H7 (cell line): ENCODE measurements at places on chromosomes 3 and 15. TPM values are rescaled to one million over a fixed set of nuclear protein-coding genes. Genes with fewer than 3 reads are reported as not detected.
A peak's percentile ranks its signal among the peaks of the same experiment; 100 is the strongest.

DNA sequence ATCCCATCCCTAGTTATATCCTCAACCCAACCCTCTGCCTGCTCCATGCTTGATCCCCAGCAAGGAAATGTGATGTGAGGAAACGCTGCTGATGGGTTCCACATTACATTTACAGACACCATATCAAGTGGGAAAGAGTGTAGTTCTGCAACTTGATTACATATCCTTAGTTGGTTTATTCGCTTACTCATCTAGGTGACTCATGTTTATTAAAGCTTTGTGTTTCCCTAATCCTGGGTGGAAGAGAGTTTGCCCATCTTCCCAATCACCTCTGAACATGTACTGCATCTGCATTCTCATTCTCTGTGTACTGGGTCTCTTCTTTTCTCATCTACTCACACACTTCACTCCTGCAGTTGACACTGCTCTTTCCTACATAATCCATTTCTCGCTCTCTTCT, 91.7 kb upstream of the PDZRN3 start:
- no peak for DNase-seq

GRCh38 chr3:16548721-16549120, 35.2 kb upstream of the RFTN1 start:
- no peak for DNase-seq

DNA sequence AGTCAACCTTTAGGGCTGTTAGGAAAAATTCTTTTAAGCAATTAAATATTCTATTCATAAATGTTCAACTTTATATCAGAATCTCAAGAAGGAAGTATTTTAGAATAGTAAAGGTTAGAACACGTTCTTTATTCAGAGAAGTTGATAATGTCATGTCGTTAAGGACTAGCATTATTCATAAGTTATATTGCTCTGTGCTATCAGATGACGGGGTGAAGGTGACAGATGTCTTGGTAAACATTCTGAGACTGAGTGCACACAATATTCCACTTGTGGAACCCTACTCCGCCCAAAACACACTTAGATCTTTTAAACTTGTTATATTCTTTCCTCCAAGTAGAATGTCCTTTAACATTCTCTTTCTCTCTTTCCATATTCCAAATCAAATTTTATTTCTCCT, 7.9 kb downstream of the AP4E1 start:
- no peak for DNase-seq

DNA sequence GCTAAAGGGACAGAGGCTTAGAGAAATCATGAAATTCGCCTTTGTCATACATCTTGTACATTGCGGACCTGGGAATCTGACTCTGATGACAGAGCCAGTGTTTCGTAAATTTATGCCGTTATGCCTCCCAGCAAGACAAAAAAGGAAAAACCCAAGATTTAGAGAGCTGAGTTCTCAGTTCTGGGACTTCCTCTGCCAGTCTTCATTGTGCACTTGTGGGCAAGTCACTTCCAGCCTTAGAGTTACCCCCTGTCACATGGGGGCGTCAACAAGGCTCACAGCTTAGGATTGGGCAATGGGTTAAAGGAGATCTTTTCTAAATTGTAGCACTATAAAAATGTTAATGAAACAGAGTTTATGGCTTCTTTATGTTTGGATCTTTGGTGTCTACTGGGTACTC, 41.9 kb upstream of the MITF start:
- no peak for DNase-seq

GRCh38 chr3:72043204-72044133, 258.5 kb upstream of the PROK2 start:
- DNase-seq, result no peak

DNA sequence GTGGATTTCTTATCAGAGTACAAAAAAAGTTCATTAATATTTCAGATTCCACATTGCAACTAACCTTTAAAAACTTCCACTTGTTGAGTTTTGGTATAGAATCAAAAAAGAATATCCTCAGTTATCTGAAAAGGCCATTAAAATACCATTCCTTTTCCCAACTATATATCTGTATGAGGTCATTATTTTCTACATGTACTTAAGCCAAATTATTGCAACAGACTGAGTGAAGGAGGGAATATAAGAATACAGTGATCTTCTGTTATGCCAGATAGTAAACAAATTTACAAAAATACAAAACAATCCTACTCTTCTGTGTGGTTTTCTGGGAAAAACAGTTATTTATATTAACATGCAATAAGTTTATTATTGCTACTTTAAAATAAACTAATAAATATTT, 5.7 kb upstream of the GANC start:
- no peak for DNase-seq

GRCh38 chr3:78314327-78314726, 1274.4 kb downstream of the ROBO2 start:
- no peak for DNase-seq

DNA sequence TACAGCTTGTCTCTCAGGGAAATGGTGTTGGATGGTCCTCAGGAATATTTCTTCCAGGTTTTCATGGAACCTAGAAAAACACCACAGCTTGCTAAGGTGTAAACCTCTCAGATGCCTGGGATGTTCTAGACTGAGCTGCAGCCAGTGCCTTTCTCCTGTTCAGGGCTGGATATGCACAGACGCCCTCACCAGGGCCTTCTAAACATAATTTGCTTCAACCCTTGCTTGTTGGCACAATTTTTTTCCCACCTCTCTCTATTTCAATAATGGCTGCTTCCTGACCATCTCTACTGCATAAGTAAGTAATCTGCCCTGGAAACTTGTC, 28.2 kb downstream of the SIAH2 start:
- DNase-seq, result no peak

- no peak for DNase-seq
These were observed 255.4 kb upstream of the UBE2E1 start for GRCh38 chr3:23550402-23550801.

DNA sequence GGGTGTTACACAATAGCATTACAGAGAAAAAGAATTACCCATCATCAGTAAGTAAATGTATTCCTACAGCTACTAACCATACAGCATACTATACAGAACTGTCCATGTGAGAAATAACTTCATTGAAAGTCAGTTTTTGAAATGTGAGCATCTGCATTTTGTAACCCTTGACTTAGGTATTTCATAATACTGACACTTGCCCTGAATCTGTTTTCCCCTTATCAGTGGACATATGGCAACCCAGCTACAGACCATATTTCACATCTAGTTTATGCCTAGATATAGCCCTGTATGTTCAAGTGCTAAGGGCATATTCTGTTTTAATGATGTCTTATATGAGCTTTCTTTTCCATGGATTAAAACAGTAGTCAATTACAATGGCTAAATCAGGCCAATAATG, 297.6 kb downstream of the TBC1D5 start:
- no peak for DNase-seq

DNA sequence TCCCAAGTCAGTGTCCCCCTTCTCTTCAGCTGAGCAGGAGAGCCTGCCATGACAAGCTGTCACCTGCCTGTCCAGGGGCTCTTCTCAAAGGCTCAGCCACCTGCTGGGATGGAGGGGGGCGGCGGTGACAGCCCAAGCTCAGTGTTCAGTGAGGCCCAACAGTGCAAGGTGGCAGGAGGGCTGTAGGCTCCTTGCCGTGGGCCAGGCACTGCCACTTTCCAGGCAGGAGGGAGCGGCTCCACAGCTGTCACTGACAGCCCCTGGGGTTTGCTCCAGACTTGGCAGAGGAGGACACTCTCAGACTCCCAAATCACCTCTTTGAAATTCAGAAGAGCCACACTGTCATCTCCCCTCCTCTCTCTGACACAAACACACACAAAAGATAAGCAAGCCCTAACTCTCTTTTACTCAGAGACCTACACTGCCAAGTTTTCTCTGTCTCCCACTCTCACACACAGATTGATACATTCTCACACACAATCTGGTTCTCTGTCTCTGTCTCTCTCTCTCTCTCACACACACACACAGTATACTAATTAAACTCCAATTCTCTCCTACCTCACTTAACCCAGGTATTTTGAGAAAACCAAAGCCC, 443.3 kb downstream of the EPHB1 start:
- no peak for DNase-seq

GRCh38 chr3:89113893-89114840, 6.7 kb downstream of the EPHA3 start:
- peak; percentile 72 for DNase-seq

DNA sequence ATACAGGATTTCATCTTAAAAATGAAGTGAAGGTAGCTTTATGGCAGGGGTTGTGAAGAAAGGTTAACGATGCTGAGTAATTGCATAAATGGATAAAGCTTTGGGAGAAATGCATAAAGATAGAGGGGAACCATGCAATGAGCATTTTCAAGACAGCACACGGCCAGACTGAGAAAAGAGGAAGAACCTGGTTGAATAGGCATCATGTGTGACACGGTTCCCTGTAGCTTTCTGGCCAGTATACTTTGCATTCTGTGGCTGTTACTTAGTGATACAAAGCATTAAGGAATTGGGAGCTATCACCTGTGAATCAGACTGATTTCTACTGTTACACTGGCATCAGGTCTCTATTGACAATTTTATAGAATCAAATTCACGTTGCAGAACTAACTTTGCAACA, 33.3 kb downstream of the NR2C2 start:
- DNase-seq, result no peak

- DNase-seq, result peak; percentile 25
These were observed 67.1 kb downstream of the ATP8B4 start for GRCh38 chr15:50051811-50052419.

DNA sequence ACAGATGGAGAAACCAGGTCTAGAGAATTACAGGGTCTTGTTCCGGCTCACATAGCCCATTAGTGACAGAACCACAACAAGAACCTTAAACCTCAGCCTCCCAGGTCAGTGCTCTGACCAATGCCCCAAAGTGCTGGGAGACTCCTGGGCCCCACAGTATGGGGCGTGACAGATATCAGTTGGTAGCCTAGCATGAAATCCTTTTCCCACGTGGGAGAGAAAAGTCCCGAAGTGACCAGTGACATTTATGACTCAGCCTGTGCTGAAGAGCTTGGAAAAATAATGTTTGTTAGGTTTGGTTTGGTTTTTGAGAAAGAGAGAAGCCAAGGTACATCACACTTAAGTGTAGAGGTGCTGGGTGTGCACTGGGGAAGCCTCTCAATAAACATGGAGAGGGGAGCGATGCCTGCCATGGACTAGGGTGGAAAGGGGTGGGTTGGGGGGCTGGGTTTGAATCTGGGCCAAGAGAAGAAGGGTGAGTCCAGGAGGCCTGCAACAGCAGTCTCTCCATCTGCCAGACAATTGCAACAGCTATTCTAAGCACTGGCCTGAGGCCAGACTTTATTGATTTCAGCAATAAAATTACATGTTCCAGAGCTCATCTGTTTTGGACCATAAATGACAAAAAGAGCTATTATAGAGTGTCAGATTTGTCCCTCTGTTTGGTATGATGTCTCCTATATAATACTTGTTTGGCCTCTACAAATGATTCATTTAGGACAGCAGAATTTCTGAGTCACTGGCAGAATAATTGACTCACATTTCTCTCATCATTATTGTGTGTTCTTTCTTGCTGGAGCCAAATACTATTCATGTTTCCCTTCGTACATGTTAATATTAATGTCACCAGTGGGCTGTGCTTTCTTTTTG, 43.4 kb downstream of the C2CD4A start:
- no peak for DNase-seq

DNA sequence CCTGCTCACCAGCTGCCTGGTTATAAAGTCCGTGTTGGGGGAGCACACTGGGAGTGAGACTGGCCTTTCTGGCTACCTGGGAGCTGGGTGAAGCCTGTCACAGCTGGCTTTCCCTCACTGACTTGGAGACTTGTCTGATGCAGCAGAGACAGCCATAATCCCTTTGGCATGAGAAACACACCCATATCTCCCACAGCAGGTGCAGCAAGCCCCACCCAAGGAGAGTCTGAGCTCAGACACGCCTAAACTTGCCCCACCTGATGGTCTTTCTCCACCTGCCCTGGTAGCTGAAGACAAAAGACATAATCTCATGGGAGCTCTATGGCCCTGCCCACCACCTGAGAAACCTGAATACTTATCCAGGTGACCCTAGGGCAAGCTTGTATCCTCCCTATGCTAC, 54.8 kb downstream of the NMD3 start:
- no peak for DNase-seq

GRCh38 chr3:63333815-63334214, 55.7 kb downstream of the SYNPR start:
- no peak for DNase-seq

DNA sequence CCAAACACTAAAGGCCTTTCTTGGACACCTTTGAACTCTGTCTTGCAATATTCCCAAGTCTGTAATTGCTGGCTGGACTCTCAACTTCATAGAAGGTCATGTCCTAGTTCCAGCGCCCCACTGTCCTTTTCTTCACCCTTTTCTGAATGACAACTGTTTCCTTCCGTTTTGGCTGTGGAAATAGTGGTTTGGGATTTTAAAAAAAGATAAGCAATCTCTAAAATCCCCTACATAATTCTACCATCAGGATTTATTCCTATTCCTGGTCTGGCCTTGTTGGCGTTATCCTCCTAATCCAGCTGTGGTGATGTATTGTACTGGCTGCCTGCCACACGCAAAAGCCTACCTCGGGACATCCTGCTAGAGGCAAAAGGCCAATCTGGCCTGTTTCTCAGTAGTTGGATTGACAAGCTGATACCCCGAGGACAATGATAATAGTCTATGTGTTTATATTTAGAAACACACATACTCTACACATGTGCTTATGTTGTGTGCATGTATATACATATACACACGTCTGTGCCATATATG, 440.3 kb upstream of the DPH6 start:
- DNase-seq, result no peak

Gene DCUN1D1
- 22.0 and 31.0 TPM in 2 replicates for total RNA-seq

Gene CCR1
- not detected in 2 replicates for total RNA-seq

Gene PTH1R
- total RNA-seq, result 32.3 and 35.2 TPM in 2 replicates

Gene GOLGA8G
- not detected in 2 replicates for total RNA-seq

Gene ZNF620
- 5.6 and 8.8 TPM in 2 replicates for total RNA-seq

Gene CHRD
- 4.5 and 10.5 TPM in 2 replicates for total RNA-seq

Gene ZNF660
- total RNA-seq, result 2.6 and 4.2 TPM in 2 replicates

Gene LSAMP
- 0.37 and 2.6 TPM in 2 replicates for total RNA-seq

Gene SEMA3G
- total RNA-seq, result 1.1 and 2.2 TPM in 2 replicates
